ENCODE measurements at places on chromosomes 3 and 15.

DNA sequence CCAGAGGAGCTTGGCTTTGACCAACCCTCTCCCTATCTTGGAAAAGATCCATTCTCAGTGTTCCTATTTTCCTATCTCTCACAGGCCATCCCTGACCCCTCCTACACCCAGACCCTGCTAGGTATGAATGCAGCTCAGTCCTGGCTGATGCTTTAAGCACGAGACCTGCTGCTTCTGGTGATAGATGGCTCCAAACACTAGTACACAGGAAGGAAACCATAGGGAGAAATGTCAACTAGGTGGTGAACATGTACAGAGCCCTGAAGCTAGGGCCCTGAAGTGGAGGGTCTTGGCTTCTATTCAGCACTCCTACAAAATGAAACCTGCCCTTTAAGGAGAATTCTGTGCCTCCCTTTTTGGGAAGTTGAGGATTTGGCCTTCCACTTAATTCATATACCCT, 47.4 kb upstream of the MANF start:
- no peak for DNase-seq

GRCh38 chr15:100123611-100124010, 218.2 kb downstream of the ADAMTS17 start:
- DNase-seq: no peak

DNA sequence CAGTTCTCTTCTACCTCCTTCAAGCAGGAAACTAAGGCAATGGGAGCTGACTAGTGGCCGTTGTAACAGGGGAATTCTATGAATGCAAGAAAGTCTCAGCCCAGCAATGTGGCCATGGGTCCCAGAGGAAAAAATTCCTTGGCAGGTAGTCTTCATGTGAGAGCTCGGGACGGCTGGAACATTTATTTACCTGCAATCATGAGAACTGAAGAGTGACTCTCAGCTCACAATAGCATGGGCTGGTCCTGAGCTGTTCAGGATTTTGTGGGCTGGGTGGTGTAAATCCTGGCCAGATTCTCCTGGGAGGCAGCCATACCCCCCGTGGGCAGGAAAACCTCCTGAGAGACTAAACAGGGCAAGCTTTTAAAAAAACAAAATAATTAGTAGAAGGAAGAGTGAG, 330.3 kb upstream of the CTNNB1 start:
- DNase-seq: no peak

DNA sequence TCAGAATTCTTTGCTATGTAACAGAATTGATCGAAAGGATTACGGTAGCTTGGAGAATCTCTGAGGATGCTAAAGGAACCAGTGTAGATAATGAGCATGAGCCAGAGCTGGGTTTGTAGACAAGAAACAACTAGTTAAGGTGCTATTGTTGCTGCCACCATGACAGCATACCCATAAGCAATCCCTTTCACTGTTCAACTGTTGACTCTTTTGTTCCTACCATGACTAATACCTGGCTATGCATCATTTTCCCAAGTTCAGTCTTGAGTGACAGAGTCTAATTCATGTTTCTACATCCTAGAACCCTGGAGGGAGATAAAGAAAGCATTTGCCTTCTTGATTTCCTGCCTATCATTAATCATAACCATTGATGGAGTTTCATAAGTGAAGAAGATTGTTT, 600.3 kb downstream of the OTOL1 start:
- no peak for DNase-seq
